Activated CD4-positive, alpha-beta T cell treated with anti-CD3 and anti-CD28 coated beads for 36 hours (primary cell): ENCODE measurements at places on chromosomes 4 and X.

GRCh38 chr4:141565379-141566089, 70.8 kb upstream of the IL15 start:
- no peak for DNase-seq

- DNase-seq: no peak
Observed at GRCh38 chr4:42436928-42437565, 39.8 kb downstream of the SHISA3 start.

DNA sequence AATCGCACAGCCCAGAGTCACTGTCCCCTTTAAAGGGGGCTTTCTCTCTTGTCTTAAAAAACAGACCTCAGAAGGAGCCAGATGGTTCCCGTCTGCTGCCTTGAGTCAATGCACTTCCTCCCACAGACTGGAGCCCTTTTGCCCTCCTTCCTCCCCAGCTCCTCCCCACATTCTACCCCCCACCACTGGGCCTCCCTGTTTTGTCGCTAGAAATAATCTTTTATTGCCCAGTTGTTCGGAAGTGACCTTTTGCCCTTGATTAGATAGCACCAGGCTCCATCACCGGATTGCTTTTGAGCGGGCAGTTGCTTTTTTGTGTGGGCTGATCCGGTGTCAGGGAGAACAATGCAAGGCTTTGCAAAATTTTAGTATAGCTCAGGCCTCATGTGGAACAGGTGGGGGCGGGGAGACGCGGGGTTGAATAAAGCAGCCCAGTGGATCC, 47.7 kb downstream of the SPRY1 start:
- peak; percentile 66 for DNase-seq

DNA sequence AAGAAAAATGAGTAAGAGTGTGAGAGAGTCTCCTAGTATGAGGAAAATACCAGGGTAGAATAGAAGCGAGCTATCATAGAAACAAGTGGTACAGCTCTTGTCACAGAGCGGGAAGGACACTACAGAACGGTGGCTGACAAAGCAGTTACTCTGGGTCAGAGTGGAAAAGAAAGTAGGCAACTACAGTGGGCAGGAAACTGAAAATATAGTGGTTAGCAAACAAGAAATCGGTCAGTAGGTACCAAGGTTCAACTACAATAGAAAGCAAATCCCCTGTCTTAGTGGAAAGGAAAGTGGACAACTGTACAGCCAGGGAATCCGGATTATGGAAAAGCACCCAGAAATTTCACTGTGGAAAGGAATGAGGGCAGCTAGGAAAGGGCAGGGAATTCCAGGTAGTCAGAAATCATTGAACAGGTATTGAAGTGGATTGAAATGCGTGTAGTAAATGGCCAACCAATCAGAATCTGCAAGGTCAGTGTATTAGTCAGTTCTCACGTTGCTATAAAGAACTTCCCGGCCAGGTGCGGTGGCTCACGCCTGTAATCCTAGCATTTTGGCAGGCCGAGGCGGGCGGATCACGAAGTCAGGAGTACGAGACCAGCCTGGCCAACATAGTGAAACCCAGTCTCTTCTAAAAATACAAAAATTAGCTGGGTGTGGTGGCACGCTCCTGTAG, 219.6 kb upstream of the DIAPH2 start:
- no peak for DNase-seq

- DNase-seq: peak; percentile 87
Observed at GRCh38 chr4:2469192-2469984, 482 bp downstream of the RNF4 start.

DNA sequence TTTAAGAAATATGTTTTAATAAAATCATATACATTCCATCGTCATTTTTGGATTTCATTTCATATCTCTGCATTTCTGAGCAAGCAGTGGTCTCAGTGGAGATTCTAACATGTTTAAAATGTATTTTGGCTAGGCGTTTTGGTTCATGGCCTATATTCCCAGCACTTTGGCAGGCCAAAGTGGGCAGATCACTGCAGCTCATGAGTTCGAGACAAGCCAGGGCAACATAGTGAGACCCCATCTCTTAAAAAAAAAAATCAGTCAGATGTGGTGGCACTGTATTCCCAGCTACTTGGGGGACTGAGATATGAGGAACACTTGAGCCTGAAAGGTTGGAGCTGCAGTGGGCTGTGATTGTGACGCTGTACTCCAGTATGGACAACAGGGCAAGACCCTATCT, 67.5 kb upstream of the RAB33B start:
- no peak for DNase-seq
